Endothelial cell of umbilical vein (primary cell): ENCODE measurements at places on chromosomes 4 and X. TPM values are rescaled to one million over a fixed set of nuclear protein-coding genes. Genes with fewer than 3 reads are reported as not detected.

Gene TDO2
- total RNA-seq: not detected in 2 replicates

Gene PHEX
- 0.44 TPM in 2 replicates for total RNA-seq

Gene MAGEA2
- not detected in 2 replicates for total RNA-seq

Gene ACE2
- not detected in 2 replicates for total RNA-seq

GRCh38 chr4:54567327-54567726, 90.4 kb upstream of the KIT start:
- no peak for DNase-seq

Gene DCAF8L2
- 0.15 TPM in 1 of 2 replicates, not detected in the other for total RNA-seq

GRCh38 chrX:38882894-38883626, 81.8 kb downstream of the MID1IP1 start:
- DNase-seq: peak; percentile 13

GRCh38 chr4:7150036-7150635, 42.2 kb upstream of the SORCS2 start:
- no peak for DNase-seq
